Substantia nigra (tissue), 51 donors: ENCODE measurements at places on chromosomes 4 and X.

DNA sequence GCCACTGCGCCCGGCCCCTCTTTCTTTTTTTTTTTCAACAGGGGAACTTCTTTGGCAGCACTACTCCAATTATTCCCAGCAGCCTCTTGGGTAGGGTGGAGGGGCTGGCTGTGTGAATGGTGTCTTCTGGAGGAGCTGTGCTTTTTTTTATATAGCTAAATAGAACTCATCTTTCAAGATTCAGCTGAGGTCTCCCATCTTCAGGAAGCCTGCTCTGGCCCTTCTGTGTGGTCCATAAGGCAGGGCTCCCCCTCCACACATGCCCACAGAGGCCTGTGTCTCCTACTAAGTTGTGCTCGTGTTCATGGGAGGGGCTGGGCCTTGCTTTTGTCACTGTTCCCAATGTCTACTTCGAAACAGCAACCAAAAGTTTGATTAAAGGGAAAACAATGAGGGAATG lies 116.8 kb downstream of the AFAP1 start:
- DNase-seq, result no peak

DNA sequence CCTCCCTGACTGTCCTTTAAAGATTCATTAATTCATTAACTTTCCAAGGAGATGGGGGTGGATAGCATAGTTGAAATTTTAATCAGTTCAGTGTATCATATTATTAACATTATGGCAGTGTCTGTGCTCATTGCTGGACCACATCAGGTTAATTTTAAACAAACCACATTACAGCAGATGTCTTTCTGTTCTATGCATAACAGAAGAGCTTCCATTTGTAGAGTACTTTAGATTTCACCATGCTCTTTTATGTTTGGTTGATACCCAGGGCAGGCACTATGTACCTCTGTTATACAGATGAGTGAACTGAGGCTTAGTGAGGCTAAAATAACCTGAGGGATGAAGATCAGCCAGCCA lies 41.1 kb downstream of the AFF2 start:
- DNase-seq, result no peak

DNA sequence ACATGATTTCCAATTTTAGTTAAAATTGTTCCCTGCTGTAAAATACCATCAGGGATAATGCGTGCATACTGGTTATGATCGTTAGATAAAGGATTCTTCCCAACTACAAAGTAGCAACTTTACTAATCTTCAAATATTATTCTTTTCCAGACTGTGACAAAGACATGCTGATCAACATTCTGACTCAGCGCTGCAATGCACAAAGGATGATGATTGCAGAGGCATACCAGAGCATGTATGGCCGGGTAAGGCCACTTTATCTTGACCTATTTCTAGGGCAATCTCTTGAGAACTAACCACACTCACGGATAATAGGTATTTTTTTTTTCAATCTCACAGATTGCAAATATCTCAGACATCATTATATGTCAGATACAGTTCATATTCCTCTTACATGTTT lies 47.0 kb downstream of the ANXA10 start:
- no peak for DNase-seq

GRCh38 chrX:121858867-121859647 lies 811.6 kb downstream of the GLUD2 start:
- no peak for DNase-seq

DNA sequence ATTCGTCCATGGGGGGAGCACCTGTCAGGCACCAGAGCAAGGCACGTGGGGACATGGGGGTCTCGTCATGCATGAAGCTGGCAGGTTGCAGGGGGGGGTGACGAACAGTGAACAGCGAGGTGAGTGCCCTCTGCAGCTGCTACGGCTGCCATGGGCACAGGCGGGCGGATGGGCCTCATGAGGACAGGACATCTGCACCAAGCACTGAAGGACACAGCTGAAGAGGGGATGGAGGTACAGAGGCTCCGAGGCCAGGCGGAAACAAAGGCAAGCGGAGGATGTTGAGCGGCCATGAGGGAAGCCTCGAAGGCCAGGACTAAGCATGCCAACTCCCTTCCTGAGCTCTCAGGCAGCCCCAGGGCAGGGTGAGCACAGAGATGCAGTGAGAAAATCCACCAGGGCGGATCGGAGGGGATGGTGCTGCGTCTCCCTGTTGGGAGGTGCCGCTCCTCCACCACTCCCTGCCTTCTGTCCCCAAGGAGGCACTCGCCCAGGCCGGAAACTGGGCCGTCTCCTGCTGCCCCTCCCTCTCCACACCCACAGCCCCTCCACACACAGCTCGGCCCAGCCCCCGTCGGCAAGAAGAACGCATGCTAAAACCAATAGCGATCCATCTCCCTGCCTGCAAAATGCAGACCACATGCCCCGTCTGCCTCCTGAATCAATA lies 24.6 kb downstream of the ABLIM2 start:
- DNase-seq, result no peak

- no peak for DNase-seq
Observed at GRCh38 chr4:139754938-139755337, 89.3 kb downstream of the MGST2 start.

- no peak for DNase-seq
Observed at GRCh38 chrX:78330540-78330939, 3.1 kb upstream of the CYSLTR1 start.

DNA sequence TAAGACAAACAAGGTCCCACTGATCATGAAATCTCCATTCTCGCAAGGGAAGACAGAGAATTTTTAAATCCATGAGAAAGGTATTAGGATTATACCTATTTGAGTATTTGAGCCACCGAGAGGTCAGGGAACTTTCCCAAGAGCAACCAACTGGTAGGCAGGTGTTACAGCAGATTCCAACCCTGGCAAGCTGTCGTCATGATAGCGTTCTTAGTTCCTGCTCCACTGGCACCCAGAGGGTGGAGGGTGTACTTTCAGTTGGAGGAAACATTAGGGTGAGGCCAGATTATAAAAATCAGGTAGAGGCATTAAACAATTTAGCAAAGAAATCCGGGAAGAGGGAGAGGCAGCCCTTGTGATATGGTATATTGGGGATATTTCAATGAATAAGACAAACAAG lies 23.3 kb downstream of the COQ2 start:
- DNase-seq, result no peak

DNA sequence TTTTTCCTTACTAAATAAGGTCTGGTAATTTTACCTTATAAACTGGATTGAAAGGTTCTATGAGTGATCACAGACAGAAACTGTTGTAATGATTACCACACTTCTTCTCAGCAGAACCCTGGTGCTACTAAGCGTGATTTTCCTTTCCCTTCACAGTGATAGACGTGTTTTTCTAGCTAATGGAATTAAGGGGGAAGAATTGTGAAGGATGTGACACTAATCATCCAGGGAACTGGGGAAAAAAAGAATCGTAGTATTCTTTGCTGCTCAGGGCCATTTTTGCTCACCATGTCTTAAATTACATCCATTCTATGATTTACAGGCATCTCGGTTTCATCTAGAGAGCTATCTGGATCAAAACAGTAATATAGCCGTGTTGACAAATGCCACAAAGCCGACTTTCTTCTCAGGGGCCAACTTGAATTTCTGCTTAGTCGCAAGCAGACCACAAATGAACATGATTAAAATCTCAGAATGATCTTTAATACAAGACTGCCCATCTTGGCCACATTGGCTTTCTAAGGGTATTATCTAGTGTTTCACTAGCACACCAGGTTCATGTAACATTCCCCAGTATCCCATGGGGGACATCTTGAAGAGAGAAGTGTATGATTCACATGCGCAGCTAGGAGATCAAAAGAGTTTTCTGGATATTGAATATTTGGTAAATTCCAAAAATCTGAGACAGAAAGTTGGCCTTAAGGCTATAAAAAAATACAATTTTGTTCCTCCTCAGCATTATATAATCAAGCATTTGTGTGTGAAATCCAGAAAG lies 154.0 kb downstream of the UGT8 start:
- no peak for DNase-seq

GRCh38 chr4:86977621-86978184 lies 42.9 kb downstream of the AFF1 start:
- no peak for DNase-seq

- no peak for DNase-seq
Observed at GRCh38 chr4:165079476-165079875, 25.8 kb downstream of the TRIM75 start.

GRCh38 chr4:141074098-141074878 lies 59.0 kb downstream of the RNF150 start:
- DNase-seq, result no peak

DNA sequence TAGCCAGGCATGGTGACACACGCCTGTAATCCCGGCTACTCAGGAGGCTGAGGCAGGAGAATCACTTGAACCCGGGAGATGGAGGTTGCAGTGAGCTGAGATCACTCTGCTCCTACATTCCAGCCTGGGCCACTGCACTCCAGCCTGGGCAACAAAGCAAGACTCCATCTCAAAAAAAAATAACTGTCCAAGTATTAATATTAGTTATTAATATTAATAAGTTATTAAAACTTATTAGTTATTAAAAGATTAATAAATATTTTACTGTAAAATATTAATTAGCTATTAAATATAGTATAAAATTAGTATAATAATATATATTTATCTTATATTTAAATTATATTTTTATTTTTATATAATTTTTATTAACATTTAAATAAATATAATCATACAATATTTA lies 19.5 kb upstream of the NDST3 start:
- no peak for DNase-seq

GRCh38 chr4:86376850-86377249 lies 17.0 kb upstream of the MAPK10 start:
- no peak for DNase-seq

GRCh38 chrX:66022632-66023384 lies 17.1 kb downstream of the VSIG4 start:
- DNase-seq, result no peak

DNA sequence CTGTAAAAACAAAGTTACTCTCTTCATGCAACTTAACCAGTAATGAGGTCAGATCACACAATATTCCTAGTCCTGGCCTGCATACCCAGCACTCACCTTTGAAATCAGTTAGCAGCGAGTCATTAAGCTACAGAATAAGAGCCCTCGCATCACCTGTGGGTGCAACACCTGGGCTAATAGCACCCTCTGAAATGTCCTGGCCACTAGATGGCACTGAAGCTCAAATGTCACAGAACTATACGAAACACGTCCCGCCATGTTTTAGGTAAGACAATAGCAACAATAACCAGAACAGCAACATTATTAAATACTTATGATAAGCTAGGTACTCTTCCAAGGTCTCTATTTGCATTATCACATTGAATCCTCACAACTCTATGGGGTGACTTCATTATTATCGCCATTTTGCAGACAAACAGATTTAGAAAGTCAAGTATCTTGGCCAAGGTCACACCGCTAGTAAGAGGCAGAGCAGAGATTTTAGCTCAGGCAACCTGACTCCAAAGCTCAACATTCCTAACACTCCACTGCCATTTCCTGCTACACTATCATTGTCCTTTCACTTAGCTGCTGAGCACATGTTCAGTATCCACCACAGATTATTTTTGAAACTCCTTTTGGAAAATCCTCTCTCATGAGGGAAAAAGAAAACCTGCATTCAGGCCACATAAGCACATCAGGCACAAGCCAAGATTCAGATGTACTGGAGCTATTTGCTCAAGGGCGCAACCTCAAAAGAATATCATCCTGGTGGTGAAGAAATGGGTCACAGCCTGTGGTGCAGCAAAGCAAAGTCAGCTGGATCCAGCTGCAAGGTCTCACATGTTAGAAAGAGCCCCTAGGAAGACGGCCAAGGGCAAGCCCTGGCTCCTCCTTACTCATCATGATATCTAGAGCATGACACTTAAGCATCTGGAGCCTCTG lies 59.5 kb upstream of the KDR start:
- no peak for DNase-seq

GRCh38 chr4:173490817-173491528 lies 39.1 kb downstream of the HAND2 start:
- no peak for DNase-seq

- no peak for DNase-seq
Observed at GRCh38 chrX:46584736-46585135, 11.2 kb downstream of the CHST7 start.

GRCh38 chr4:76309939-76310550 lies 3.5 kb downstream of the STBD1 start:
- no peak for DNase-seq

- DNase-seq, result no peak
Observed at GRCh38 chrX:118370921-118371624, 25.2 kb downstream of the WDR44 start.

- no peak for DNase-seq
Observed at GRCh38 chrX:147173594-147173993, 359.1 kb upstream of the CXorf51A start.

DNA sequence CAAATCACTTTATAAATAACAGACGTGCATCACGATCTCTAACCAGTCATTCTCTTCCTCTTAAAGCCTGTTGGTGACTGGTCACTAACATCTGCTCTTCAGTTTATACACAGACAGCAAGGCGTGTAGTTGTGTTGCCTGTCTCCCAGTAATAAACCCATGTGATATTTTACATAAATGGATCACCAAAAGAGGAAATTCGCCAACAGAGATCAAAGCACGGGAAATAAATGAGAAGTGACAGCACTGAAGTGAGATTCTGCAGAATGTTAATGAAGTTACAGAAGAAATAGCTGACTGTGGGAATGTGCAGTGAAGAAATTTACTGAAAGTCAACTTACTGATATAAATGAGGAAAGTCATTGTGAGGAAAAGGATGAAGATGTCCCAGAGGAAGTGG lies 47.0 kb downstream of the AFF1 start:
- DNase-seq, result no peak

DNA sequence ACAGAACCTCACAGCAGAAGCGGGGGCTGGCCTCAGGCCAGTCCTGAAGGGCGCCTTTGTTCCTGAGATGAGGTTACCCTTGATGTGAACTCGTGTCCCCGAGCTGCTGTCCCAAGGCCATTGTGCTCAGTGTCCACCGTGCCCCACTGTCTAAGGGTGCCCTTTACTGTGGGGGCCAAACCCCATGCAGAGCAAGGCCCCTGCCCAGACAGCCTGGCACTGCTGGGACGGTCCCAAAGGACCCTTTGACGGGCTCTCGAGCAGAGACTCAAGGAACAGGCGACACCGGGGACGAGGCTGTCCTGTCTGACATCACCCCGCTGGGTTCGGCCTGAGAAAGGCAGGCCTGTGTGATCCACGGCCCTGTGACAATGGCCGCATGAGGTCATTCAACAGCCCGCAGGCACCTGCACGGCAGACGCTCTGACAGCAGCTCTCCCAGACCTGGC lies 100.6 kb downstream of the ABLIM2 start:
- DNase-seq, result no peak

DNA sequence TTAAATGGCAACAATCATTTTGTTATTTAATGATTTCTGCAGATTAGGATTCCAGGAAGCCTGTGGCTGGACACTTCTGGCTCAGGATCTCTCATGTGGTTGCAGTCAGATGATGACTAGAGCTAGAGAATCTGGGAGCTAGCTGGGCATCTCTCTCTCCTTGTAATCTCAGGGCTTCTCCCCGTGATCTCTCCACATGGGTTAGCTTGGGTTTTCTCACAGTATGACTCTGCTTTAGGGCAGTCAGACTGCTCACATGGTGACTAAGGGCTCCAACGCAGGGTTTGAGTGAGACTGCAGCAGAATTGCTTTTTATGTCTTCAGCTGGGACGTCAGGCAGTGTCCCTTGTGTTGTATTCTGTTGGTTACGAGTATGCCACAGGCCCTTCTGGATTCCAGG lies 361.4 kb downstream of the CBLL2 start:
- DNase-seq, result no peak
